Fibroblast of skin of right quadriceps (primary cell): ENCODE measurements at places on chromosomes 1 and 21.

DNA sequence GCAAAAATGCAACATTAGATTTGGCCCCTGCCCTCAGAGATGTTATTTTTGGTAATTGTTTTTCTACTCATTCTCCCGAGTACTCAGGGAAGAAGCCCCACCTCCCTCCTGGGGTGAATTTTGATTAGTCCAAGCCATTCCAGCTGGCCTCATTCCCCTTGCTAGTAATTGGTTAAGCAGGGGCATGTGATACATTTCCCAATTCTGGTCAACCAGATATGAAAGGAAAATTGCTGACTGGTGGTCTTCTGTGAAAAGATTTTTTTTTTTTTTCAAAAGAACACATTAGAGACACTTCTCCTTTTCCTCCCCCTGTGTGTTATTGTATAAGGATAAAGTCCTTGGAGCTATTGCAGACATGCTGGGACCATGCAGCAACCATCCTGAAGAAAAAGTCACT is 71.1 kb upstream of the AKT3 start:
- no peak for DNase-seq

- DNase-seq, result peak; percentile 65
These were observed 52.4 kb downstream of the SLC45A1 start for GRCh38 chr1:8370046-8370881.

DNA sequence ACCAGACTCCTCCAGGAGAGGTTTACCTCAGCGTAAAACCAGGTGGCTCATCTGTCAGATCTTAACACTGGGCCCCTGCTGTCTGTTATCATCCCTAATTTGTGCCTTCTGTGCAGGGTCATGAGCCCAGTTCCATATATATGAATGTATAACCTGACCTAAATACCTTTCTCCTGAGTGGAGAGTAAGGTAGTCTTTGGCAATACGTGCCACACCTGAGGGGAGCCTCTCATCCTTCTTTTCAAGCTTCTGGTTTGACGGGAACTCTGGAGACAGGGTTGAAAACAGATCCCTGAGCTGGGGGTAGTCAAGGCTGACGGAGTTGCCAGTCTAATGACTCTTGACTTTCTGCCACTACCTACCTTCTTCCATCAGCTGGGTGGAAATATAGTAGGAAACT is 4.1 kb downstream of the SFT2D2 start:
- no peak for DNase-seq

- DNase-seq, result no peak
These were observed 129.8 kb downstream of the RPS6KC1 start for GRCh38 chr1:213180833-213181232.

- no peak for DNase-seq
These were observed 61.4 kb downstream of the TEX35 start for GRCh38 chr1:178574345-178574744.

DNA sequence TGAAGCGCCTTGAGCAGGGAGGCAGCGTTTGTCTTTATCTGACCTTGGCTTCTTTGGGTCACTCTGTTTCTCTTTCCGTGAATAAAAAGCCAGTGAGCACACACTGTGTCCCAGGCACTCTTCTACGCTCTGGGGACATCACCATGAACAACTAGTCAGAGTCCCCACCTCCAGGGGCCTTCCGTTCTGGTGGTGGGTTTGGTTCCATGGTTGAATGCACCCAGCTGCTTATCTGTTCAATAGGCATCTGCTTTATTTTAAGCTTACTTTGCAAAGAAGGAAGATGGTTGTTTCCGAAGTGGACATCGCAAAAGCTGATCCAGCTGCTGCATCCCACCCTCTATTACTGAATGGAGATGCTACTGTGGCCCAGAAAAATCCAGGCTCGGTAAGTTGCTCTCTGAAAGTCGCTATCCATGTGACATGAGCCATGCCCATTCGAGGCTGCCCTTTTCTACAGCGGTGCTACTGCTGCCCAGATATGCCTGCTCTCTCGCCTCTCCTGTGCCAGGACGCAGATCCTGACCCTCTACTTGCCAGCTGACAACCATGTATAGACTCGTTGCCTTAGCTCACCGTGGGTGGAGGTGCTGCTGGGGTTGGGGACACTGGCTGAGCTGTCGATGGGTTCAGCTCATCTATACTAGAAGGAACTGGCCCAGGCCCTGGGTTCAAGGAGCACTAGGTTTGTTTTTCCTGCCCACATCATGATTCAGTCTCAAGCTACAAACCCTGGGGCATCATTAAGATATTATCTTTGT is 5.9 kb downstream of the MX1 start:
- DNase-seq, result no peak

- no peak for DNase-seq
These were observed 45.7 kb downstream of the PLPP3 start for GRCh38 chr1:56533621-56534020.

- DNase-seq, result no peak
These were observed 6.4 kb downstream of the IL6R start for GRCh38 chr1:154411525-154411924.

DNA sequence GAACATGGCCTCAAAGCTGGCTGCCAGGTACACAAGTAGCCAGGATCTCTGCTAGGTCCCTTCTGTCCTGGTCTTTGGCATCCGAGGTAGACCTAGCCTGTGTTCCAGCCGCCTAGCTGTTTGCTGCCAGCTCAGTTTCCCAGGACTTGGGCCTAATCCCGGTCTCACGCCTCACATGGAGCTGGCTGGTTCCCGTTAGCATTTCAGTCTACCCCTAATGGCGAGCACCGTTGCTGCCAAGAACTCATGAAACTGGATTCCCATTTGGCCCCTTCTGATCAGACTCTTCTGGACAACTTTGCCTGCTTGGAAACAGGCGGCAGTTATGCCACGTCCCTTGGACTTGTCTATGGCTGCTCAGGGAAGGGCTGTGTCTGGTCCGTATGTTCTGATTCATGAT is 26.2 kb upstream of the HHAT start:
- no peak for DNase-seq

DNA sequence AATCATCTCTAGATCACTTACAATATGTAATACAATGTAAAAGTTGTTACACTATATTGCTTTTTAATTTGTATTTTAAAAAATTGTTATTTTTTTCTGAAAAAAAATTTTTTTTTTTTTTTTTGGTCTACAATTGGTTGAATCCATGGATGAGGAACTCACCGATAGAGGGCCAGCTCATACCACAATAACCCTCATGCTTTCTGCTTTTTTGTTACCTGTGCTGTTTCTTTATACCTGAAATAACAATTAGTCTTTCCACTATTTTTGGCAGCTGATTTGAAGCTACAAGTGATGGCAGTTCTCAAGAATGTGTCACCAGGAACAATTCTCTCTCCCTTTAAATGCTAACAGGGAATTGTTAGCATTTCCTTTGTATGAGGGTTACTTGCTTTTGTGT is 12.0 kb downstream of the SMG7 start:
- no peak for DNase-seq

- peak; percentile 19 for DNase-seq
These were observed 16.8 kb downstream of the LGR6 start for GRCh38 chr1:202210385-202210784.

GRCh38 chr1:150708595-150708994 is 11.6 kb upstream of the GOLPH3L start:
- DNase-seq, result no peak

DNA sequence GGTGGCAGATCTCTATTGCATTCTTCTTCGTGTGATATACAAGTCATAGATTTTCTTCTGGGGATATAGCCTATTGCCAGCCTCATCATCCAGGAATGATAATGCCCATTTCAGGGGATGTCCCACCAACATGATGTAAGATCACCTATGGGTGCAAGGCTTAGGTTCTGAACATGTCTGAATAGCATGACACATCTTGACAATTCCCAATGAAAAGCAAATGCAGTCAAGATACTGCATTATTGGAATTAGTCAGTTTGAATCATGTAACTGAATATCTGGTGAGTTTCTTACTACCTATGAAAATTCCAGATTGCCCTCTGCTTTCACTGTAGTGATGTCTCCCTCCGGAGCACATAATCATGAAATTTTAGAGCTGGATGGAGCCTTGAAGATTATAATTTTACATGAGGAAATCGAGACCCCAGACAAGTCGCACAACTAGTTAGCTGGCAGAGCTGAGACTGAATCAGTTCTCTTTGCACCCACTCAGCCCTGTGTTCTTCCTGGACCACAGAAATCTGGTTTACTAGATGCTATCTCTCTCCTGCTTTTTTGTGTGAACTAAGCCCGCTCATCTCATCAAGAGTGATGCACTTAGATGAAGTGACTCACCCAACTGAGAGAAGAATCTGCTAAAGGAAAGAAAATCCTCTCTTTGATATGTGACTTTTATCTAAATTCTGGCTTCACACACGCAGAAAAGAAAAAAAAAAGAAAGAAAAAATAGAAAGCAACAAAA is 65.0 kb downstream of the WDR64 start:
- DNase-seq, result peak; percentile 37

- DNase-seq, result peak; percentile 34
These were observed 52.0 kb downstream of the FOXJ3 start for GRCh38 chr1:42282867-42283583.

- DNase-seq, result no peak
These were observed 92.0 kb upstream of the BARHL2 start for GRCh38 chr1:90809093-90809492.

DNA sequence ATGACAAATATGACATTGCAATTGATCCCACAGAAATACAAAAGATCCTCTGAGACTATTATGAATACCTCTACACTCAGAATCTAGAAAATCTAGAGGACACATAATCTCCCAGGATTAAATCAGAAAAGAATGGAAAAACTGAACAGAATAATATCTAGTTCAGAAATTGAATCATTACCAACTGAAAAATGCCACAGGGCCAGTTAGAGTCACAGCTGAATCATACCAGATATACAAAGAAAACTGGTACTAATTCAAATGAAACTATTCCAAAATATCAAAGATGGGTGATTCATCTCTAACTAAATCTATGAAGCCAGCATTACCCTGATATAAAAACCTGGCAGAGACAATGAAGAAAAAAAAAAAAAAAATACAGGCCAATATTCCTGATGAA is 149.3 kb downstream of the BRINP3 start:
- DNase-seq, result no peak

DNA sequence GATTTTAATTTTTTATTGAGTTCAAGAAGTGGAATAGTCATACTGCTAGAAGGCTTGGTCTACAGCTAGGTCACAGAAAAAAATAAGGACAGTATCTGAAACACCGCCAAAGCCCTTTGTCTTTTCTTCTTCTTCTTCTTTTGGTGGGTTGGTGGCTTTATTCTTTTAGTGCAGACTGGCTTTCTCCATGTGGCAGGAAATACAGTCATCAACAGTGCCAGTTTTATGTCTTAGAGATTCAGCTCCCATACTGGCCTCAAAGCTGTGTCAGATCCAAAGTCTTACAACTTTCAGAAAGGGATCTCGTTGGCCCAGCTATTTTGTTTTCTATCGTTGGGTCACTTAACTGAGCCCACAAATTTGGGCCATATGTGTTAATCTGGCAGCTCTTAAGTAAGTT is 58.2 kb downstream of the FNBP1L start:
- DNase-seq, result no peak

DNA sequence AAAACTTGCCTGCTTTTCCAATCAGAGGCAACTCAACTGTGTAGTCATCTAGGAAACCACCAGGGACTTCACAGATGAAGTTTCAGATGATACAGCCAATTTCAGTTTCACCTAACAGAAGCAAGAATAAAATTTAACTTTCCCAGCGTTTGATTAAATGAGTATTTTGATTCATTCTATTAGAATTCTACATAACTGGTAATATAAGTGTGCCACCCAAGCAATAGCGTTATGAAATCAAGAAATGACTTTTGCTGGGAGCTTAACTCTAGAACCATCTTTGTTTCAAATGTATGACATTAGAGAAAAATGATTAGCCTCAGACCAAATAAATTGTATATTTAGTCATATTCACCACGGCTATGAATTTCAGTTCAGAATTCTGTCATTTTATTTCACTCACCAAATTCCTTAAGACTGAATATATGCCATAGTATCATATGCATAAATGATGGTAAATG is 239.3 kb downstream of the NRIP1 start:
- DNase-seq, result no peak

DNA sequence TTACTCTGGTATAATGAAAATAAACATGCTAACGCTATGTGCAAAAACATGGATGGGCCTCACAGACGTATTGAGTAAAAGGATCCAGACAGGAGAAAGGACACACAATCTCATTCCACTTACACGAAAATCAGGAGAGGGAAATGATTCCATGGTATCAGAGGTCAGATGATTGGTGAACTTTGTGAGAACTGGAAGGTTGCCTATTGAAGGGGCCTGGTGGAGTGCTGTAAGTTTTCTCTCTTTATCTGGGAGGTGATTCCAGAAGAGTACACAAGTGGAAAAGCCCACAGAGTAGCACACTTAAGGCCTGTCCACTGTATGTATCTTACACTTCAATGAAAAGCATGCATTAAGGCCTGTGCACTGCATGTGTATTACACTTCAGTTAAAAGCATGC is 9.6 kb downstream of the GSTM2 start:
- DNase-seq, result no peak

DNA sequence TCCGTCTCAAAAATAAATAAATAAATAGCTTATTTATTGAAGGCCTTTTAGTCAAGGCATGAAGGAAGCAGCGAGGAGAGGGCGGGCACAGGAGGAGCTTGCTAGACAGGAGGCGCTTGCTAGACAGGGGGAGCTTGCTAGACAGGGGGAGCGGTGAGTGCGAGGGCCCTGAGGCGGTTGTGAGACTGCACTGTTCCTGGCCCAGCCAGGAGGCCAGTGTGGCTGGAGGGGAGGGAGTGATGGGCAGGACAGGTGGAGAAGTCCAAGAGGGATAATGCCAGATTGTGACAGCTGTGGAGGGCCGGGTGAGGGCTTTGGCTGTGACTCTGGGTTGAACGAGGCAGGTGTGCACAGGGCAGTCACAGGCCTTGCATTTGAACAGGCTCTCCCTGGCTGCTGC is 18.2 kb downstream of the KIF17 start:
- no peak for DNase-seq

GRCh38 chr1:19425646-19426239 is 59.6 kb downstream of the CAPZB start:
- no peak for DNase-seq

- DNase-seq, result no peak
These were observed 54.0 kb upstream of the JUN start for GRCh38 chr1:58837886-58838285.

DNA sequence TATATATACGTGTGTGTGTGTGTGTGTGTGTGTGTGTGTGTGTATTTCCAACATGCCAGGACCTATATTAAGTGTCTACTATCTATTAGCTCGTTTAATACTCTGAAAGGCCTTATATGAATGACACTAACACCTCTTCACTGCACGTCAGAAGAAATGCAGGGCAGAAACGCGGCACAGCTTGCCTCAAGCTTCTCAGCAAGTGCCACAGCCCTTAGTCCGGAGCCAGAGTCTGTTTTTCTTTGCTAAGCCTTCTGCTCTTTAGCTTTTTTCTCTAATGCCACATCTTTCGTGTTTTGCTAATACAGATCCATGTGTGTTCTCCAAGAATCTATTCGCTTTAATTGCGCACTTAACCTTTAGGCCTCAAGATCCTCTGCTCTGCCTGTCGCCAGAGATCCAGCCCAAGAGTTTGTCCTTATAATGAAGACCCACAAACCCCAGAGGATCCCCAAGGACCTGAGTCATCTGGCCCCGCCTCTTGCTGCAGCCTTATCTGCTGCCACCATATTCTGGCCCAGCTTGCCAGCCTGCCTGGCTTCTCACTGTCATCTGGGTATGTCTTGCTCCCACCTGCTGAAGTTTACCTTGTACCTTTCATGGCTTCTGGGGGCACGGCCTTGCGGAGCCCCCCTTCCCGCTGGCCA is 2.0 kb upstream of the TRIM58 start:
- no peak for DNase-seq
